Epithelial cell of alveolus of lung (primary cell): ENCODE measurements at places on chromosomes 6 and 20. TPM values are rescaled to one million over a fixed set of nuclear protein-coding genes. Genes with fewer than 3 reads are reported as not detected.

Gene SLC22A16
- not detected in 2 replicates for total RNA-seq

Gene TCF15
- not detected in 2 replicates for total RNA-seq

Gene SLX4IP
- 3.0 and 5.3 TPM in 2 replicates for total RNA-seq

Gene SYCP2
- total RNA-seq, result 0.08 and 0.52 TPM in 2 replicates

Gene GLP1R
- total RNA-seq, result not detected in 2 replicates

Gene OR12D3
- total RNA-seq, result not detected in 2 replicates

Gene MRPS26
- total RNA-seq, result 57.5 and 59.6 TPM in 2 replicates

Gene SPDEF
- 1.3 TPM in 1 of 2 replicates, not detected in the other for total RNA-seq

Gene RSPH9
- total RNA-seq, result 0.24 and 0.78 TPM in 2 replicates

Gene KHDRBS2
- total RNA-seq, result not detected in 2 replicates

Gene TFAP2A
- total RNA-seq, result under 0.01 TPM in 1 of 2 replicates, not detected in the other

Gene CHRNA4
- not detected in 2 replicates for total RNA-seq

Gene WFDC5
- not detected in 2 replicates for total RNA-seq

Gene KIF13A
- total RNA-seq, result 13.0 and 13.2 TPM in 2 replicates

Gene VPS16
- total RNA-seq, result 33.1 and 35.2 TPM in 2 replicates

Gene LGSN
- not detected in 2 replicates for total RNA-seq

Gene RNF217
- 11.1 and 17.1 TPM in 2 replicates for total RNA-seq

Gene ADGB
- total RNA-seq, result not detected in 2 replicates

Gene TINAG
- not detected in 2 replicates for total RNA-seq

Gene ALDH8A1
- total RNA-seq, result 0.26 and 0.32 TPM in 2 replicates

Gene FNDC11
- total RNA-seq, result 0.78 TPM in 1 of 2 replicates, not detected in the other

Gene RSPO4
- total RNA-seq, result not detected in 2 replicates

Gene ASIP
- not detected in 2 replicates for total RNA-seq

Gene OVOL2
- total RNA-seq, result 1.0 TPM in 1 of 2 replicates, not detected in the other

Gene PXDC1
- total RNA-seq, result 31.9 and 49.4 TPM in 2 replicates

Gene TUBB2A
- total RNA-seq, result 38.0 and 160 TPM in 2 replicates

Gene CALHM6
- 2.0 and 6.2 TPM in 2 replicates for total RNA-seq

Gene DLK2
- 1.0 and 1.8 TPM in 2 replicates for total RNA-seq
